CD4-positive, alpha-beta T cell treated with Interleukin-15 for 4 hours (primary cell): ENCODE measurements at places on chromosomes 3 and 15.
A peak's percentile ranks its signal among the peaks of the same experiment; 100 is the strongest.

- DNase-seq, result no peak
Observed at GRCh38 chr3:130509008-130509407, 8.0 kb upstream of the COL6A6 start.

DNA sequence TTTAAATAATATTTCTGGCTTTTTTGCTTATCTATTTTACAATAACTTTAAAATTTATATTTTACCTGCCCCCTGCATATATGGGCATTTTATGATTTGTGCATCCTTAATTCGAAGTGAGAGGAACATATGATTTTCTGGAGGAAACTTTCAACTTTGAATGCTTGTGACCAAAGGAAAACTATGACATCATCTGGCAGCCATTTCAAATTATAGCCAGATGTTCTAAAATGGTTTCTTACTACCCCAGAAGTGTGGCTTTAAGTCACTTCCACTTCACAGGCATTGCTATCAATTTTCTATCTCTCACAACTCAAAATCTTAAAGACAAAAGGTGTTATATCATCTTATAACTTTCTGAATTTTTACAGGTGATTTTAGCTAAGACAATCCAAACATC lies 508.8 kb downstream of the RBMS3 start:
- no peak for DNase-seq

DNA sequence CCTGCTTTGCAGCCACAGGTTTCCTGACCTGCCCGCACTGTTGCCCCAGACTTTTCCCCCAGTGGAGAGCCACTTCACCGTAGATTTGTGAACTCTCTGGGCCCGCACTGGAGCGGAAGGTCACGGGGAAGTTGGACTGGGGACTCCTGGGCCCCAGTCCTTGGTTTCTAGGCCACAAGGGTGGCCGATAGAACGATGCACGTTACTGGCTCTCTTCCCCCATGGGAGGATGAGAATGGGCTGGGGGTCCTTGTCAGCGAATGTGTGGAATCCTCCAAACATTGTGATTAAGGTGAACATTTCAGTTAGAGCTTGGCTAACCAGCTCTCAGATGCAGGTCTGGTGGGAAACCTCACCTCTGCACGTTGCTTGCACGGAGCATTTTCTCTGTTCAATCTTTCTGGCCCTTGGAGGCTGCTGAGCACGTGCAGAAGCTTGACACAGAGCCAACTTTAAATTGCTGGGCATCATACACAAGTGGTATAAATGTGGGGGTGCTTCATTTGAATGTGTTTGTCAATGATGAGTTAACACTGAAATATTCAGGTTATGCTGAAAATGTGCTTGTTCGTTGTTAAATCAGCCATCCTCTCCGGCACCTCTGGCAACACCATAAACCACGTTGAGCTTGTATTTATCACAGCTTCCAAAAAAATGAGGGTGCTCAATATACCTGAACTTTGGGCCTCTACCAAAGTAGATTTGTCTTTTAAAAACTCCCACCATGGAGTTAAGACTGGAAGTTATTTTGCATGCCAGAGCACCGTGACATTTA lies 976 bp downstream of the DIS3L start:
- DNase-seq, result peak; percentile 11

DNA sequence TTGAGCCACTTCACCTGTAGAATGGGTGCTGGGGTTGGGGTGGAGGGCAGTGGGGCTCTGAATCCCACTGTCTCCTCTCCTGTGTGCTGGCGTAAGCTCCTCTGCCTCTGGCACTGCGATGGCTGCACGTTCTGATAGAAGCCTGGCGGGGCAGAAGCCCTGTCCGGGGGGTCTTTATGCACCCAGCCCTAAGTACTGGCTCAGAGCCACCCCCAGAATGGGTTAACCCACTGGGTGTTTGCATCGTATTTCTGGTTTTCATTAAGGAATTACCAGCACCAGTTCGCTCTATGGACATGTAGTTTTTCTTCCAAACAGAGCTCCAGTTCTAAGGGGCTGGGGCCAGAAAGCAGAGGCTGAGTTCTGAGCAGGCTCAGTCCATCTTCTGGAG lies 37.7 kb upstream of the CDCP1 start:
- DNase-seq, result no peak

GRCh38 chr3:184134746-184135148 lies 411 bp upstream of the EIF2B5 start:
- peak; percentile 3 for DNase-seq

- no peak for DNase-seq
Observed at GRCh38 chr15:81268881-81269601, 54.9 kb downstream of the STARD5 start.

GRCh38 chr15:50687302-50687902 lies 805 bp upstream of the TRPM7 start:
- no peak for DNase-seq

GRCh38 chr3:126451511-126451910 lies 24.2 kb downstream of the ZXDC start:
- DNase-seq, result no peak
